ENCODE measurements at places on chromosomes 13 and 19.

DNA sequence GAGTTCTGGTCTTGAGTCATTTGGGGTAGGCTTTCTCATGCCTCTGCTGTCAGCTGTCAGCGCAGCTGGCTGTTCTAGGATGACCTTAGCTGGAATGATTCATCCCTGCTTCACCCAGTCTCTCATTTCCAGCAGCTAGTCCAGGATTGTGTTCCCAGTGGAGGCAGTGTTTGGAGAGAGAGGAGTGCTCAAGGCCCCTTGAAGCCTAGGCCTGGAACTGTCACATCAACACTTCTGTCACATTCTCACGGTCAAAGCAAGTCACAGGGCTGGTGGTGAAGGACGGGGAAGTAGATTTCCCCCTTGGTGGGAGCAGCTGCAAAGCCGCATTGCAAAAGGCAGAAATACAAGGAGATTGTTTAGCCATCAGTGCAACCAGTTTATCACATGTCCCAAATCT is 15.2 kb downstream of the TPT1 start:
- no peak for DNase-seq

DNA sequence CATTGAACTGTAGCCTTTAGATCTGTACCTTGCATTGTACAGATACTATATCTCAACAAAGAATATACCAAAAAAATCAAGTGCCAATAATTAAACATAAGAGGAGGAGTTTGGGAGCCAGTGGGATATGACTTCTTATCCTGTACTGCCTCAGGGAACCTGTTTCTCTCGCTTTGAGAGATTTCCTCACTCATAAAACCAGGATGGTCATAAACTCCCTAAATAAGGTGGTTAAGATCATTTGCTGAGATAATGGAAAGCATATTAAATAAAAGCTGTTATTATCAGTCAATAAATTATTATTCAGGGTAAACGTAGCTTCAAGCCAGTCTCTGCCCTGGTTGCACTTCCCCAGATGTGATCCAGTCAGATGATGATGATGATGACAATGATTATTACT is 17.0 kb downstream of the OPA3 start:
- DNase-seq = no peak

DNA sequence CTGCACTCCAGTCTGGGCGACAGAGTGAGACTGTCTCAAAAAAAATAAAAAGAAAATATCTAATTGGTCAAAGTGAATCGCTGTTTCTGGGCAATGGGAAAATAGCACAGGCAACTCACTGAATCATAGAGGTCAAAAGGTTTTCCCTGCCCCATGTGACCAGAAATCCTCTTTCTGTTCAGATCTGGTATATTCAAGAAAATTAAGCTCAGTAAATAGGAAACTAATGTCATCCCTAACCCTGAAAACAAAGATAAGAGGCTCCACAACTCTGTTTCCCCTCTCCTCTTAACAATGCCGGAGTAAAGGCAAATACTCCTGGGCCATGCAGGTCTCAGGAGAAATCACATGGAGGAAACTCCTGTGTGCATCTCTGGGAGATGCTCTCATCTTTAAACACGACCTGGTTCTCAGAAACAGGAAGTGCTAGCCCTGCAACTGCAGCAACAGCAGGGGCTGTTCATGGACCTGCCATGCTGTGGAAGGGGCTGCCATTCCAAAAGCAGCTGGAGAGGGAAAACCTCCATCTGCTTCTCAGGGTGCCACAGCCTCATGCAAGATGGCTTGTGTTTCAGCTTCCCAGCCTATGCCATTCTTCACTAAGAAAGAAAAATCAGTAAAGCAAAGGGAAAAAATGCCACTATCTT is 47.5 kb upstream of the SLC7A9 start:
- DNase-seq = no peak

DNA sequence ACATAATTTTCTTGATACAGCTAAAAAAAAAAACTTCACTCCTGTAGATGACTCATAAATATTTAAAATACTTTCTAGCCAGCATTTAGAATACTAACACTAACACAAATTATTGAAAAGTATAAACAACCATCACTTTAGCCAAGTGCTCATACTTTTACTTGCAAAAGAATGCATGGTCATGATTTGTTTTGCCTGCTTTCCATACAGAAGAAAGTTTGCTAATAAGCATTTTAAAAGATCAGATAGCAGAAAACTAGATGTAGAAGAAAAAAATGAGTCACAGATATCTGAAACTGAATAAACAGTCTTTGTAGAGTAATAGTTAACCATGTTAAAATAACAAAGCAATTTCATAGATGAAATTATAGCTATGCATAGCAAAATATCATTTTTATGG is 2280.4 kb upstream of the PCDH20 start:
- DNase-seq = no peak

DNA sequence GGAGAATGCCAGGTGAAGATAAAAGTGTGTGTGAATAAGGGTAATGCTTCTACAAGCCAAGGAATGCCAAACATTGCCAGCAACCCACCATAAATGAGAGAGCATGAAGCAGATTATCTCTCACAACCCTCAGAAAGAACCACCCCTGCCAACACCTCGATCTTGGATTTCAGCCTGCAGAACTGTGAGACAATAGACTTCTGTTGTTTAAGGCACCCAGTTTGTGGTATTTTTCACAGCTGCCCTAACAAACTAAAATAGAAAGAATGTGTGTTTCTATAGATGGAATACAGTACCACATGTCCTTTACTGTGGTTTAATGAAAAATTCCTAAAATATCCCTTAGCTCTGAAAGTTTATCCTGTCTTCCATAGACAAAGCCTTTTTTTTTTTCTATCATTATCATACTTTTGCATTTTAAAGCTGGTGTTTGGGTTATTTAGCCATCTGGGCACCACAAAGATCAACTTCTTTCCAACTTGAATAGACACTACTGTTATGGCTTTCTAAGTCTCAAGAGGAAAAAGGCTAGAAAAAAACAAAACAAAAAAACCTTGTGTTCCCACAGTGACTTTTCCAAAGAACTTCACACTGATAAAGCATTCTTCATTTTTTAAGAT is 505.6 kb downstream of the KCTD12 start:
- DNase-seq = no peak
